Daoy (cell line): ENCODE measurements at places on chromosomes 7 and 10. TPM values are rescaled to one million over a fixed set of nuclear protein-coding genes. Genes with fewer than 3 reads are reported as not detected.

- DNase-seq: no peak
Observed at GRCh38 chr7:158991824-158992621, 135.7 kb downstream of the DYNC2I1 start.

- no peak for DNase-seq
Observed at GRCh38 chr7:33346055-33346454, 216.7 kb downstream of the BBS9 start.

DNA sequence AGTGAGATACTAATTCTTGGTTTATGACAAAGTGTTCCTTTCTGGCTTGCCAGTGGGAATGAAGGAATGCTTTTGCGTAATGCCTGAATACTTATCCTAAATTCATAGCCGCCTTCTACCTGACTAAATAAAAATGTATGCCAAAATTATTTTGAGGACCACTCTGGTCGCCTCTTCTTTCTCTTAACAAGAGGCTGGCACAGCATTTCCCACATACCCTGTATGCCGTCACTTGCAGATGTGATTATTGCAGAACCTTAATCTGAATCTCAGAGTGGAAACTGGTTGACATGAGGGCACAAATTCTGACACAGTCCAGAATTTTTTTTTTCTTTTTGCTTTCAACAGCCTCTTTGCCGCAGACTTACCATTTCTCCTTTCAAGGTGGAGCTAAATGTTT, 124.6 kb upstream of the GLCCI1 start:
- no peak for DNase-seq

DNA sequence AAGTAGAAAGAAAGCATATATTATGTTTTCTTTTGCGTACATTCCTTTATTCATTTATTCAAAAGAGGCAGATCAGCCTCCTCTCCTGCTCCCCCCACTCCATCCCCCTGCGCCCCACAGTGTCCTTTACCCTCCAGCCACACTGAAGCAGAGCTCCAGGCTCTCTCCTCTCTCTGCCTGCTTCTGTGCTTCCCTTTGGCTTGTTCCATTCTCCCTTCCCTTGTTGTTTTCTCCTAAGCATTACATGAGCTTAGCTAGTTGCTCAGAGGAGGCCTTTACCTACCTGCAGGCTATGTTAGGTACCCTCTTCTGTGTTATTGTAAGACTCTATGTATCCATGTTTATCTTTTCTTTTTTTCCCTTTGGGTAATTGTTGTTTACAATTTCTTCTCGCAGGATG, 27.4 kb downstream of the CNNM2 start:
- DNase-seq: no peak

GRCh38 chr10:122282253-122282671, 11.2 kb downstream of the BTBD16 start:
- peak; percentile 61 for DNase-seq

DNA sequence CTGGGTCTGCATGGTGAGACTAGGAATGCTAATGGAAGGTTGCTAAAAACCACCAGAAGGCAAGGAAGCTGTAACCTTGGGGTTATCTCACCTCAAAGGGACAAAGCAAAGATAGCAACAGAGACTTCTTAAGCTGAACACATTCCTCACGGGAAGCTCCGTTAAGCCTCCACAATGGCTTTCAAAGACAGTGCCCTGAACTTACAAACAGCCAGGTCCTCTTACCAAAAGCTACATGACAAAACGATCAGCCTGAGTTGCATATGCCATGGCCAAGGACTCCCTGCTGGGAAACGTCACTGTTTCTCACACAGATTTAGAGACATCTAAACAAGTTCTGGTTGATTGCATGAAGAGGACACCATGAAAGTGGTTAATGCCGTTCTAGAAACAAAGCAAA, 52.7 kb downstream of the HTR5A start:
- DNase-seq: no peak

DNA sequence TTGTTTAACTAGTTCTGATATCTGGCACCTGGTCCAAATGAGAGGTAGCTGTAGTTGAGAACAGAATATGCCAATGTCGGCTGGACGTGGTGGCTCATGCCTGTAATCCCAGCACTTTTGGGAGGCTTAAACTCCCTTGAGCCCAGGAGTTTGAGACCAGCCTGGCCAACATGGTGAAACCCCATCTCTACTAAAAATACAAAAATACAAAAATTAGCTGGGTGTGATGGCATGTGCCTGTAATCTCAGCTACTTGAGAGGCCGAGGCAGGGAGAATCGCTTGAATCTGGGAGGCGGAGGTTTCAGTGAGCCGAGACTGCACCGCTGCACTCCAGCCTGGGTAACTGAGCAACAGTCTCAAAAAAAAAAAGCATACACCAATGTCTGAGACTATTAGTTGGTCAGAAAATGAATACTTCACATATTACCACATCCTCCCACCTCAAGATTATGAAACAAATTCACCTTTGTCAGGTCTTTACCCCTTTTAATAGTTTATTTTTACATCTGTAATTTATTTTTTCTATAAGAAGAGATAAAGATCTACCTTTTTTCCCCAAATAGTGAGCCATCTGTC, 38.8 kb downstream of the EPC1 start:
- DNase-seq: no peak

ZNF12 gene
- 6.3 and 6.9 TPM in 2 replicates for total RNA-seq

CPN1 gene
- total RNA-seq: not detected in 2 replicates

DNA sequence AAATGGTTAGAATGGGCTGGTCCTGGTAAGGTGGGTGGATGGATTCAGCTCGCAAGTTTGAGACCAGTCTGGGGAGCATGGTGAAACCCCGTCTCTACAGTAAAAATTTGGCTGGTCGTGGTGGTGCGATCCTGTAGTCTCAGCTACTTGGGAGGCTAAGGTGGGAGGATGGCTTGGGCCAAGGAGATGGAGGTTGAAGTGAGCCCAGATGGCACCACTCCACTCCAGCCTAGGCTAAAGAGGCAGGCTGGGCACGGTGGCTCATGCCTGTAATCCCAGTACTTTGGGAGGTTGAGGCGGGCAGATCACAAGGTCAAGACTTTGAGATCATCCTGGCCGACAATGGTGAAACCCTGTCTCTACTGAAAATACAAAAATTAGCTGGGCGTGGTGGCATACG, 15.3 kb downstream of the IFT22 start:
- no peak for DNase-seq

DNA sequence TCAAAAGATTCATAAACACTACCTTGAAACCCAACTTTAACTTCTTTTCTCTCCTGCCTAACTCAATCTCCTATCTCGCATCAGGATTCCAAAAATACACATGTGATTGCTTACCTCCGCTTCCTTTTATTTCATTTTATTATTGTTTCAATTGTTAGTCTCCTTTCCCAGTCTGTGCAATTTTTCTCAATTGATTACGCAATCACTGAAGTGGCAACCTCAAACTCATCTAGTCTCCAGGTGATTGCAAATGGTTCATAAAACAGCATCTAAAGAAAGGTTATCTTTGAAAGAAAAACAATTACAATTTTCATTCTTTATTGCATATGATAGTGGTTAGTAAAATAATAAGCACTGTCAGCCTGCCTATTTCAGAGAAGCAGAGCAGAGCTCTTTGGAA, 45.6 kb downstream of the CHRM2 start:
- DNase-seq: no peak

DNA sequence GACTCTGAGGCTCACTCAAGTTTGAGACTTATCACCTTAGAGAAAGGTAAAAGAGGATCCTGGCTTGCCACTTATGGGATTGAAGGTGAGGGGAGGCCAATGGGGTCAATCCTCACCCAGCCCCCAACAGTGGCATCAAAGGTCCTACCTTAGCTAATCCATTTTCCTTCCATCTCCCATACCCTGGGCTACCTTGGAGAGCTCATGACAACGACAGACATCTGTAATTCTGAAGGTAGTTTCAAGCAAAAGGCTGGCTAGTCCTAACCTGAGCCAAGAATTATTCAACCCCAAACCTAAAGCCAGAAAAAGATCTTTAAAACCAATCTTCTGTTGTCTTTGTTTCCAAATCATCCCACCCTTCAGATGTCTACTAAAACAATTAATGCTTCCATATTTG, 179.2 kb upstream of the GHITM start:
- DNase-seq: no peak

DNA sequence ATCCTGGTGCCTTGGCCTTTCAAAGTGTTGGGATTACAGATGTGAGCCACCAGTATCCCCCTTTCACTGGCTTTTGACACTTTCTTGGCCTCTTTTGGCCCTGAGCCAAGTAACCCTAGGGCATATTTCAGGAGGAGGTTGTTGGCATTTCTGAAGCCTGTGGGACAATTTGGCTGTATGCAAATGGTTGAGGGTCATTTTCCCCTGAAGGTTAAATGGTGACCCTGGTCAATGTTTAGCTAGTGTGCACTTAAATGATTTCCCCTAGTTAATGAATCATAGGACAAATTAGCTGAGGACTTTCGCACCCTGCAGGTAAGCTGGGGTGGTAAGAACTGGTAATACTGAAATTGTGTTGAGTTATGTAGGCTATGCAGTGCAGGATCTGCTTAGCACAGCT, 660.5 kb downstream of the LRMDA start:
- DNase-seq: no peak

GRCh38 chr7:28002638-28003037, 178.0 kb downstream of the JAZF1 start:
- peak; percentile 45 for DNase-seq

DNA sequence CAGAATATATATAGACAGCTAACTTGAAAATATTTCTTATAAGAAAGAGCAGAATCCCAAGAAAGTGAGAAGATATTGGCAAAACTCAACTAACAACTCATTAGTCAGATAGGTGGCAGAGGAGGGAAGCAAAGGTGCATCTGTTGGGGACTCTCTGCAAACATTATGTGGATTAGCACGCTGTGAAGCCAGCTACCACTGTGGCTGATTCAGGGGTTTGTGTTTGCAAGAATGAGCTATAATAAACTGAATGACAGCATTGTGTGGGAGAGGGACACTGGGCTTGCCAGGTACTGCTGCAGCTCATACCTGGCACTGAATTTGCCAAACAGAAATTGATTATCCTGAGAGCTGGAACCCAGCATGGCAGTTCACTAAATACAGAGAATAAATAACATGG, 170.3 kb upstream of the MINDY3 start:
- no peak for DNase-seq

- peak; percentile 81 for DNase-seq
Observed at GRCh38 chr7:107999779-108000560, 3.0 kb downstream of the LAMB1 start.

- DNase-seq: no peak
Observed at GRCh38 chr10:126731610-126731990, 61.1 kb upstream of the C10orf90 start.

DNA sequence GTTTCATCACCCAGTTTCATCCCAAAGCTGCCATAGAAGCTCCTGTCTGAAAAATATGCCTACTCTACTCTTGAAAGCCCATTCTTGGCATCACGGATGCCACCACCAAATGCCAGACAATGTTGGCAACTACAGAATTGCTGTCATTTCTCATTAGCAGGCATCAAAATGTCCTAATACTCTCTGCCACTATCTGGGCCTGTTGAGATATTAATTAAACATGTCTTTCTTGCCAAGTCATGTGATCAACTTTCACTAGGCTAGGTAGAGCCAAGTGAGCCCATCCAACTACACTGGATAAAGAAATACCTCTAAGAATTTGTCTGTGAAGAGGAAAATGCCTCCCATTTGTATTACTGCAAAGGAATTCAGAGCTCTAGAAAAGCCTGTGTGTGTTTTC, 1093.3 kb upstream of the C7orf33 start:
- DNase-seq: no peak

MICALL2 gene
- total RNA-seq: 15.1 and 19.0 TPM in 2 replicates

NPFFR1 gene
- total RNA-seq: under 0.01 TPM in 1 of 2 replicates, not detected in the other

EMX2 gene
- 0.57 and 3.9 TPM in 2 replicates for total RNA-seq

GRCh38 chr7:110645060-110645459, 445.9 kb upstream of the LRRN3 start:
- no peak for DNase-seq
